ENCODE measurements at places on chromosomes 4 and X.

DNA sequence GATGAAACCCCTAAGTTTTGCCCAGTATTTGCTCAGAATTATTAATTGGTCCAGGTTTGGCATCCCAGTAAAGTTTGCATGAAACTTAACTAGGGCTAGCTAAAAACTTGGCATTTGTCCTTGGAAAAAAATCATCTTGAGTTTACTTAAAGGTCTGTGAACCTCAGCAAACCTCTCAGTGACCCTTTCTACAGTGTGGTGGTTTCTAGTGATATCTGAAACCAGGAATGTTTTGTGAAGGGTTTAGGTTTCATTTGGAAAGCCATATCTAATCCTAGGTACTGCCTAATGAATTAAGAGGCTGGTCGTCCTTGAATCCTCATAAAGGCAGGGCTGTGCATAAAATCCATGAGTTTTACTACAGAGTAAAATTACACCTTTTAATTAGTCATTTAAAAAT, 218.5 kb upstream of the ANKRD50 start:
- DNase-seq: no peak

DNA sequence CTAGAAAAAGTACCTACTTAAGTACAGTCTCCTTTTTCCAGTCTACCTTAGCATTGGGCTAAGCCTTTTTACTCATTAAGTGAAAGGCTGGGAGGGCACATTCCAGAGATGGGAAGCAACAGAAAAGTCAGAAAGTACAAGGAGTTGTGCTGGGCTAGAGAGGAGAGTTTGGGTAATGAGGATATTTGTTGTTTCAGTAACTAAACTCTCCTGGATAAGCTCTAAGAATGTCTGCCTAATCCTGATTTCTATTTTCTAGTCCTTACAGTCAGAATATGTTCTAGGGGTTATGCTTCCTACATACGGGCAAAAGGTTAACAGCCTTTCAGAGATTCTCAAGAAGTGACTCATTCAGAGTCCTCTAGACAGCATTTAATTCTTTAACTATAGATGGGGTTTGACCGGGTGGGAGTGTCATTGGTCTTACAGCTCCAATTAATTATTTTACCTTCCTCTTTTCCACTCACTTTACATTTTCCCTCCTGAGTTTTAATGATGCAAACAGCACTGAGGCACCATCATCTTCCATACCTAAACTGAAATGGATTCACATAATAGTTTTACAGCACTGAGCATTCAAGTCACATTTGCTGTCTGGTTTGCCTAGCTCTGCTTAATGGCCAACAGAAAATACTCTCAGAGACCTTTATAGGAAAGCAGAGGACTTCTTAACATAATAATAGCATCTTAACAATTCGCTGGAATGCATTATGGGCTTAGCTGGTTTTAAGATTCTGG, 42.9 kb downstream of the USP26 start:
- DNase-seq: no peak

- no peak for DNase-seq
These were observed 327.4 kb downstream of the PPP3CA start for GRCh38 chr4:101019941-101020401.

DNA sequence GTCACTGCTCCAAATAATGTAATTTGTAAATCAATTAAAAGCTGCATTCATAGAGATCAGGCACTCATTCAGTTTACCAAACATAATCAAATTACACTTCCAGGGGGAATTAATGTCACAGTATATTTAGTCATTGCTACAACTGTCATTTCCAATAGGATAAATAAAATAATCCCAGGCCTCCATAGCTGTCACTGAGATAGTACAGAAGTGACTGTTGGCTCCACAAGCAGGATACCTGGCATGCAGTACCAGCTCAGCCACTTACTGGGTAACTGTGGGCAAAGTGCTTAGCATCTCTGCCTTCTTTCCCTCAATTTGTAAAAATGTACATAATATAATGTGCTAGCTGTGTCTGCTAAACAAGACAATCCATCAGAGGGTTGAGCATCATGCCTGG, 128.1 kb downstream of the CAMK2D start:
- DNase-seq: no peak

GRCh38 chrX:138859421-138859820, 147.9 kb upstream of the FGF13 start:
- DNase-seq: no peak

DNA sequence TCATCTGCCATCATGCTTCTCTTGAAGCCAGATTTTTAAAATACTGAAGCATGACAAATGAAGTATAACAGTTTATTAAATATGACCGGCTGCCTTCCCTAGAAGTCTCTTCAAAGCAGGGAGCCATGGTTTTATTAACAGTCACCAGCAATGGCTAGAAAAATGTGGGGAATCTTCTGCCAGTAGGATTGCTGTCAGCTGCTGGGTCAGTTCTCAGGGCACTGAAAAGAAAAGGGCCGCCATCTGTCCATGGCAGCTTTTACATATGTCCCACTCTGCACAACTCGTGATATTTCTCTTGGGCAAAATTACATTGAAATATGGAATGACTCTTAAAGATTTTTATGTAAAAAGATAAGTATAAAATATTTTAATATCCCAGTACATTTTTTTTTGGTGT, 2.8 kb downstream of the CCNG2 start:
- DNase-seq: no peak

DNA sequence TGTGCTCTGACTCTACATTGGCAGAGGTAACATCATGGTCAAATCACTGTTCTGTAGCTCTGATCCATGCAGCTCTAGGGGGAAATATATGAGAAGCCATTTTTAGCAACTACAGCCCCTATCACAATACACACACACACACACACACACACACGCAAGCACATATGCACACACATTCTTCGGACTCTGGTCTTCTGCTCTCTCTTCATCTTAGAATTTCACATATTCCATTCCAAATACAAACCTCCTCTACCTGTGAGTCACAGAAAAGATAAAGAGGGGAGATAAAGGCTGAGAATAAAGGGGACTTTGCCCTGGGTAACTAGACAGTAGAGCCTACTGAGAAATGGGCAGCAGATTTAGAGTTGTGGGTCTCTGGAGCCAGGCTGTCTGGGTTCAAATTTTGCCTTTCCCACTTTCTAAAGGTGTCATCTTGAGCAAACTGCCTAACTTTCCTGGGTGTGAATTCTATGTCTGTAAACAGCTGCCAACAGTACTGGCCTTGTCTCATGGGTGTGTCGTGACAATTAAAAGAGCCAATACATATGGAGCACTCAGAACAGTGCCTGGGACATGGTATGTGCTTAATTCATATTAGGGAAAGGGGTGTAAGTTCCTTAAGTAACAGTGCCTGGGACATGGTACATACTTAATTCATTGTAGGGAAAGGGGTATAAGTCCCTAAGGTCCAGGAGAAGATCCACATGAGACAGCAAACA, 11.6 kb upstream of the RASL11B start:
- DNase-seq: no peak

GRCh38 chr4:166673911-166674310, 560.4 kb downstream of the SPOCK3 start:
- no peak for DNase-seq

DNA sequence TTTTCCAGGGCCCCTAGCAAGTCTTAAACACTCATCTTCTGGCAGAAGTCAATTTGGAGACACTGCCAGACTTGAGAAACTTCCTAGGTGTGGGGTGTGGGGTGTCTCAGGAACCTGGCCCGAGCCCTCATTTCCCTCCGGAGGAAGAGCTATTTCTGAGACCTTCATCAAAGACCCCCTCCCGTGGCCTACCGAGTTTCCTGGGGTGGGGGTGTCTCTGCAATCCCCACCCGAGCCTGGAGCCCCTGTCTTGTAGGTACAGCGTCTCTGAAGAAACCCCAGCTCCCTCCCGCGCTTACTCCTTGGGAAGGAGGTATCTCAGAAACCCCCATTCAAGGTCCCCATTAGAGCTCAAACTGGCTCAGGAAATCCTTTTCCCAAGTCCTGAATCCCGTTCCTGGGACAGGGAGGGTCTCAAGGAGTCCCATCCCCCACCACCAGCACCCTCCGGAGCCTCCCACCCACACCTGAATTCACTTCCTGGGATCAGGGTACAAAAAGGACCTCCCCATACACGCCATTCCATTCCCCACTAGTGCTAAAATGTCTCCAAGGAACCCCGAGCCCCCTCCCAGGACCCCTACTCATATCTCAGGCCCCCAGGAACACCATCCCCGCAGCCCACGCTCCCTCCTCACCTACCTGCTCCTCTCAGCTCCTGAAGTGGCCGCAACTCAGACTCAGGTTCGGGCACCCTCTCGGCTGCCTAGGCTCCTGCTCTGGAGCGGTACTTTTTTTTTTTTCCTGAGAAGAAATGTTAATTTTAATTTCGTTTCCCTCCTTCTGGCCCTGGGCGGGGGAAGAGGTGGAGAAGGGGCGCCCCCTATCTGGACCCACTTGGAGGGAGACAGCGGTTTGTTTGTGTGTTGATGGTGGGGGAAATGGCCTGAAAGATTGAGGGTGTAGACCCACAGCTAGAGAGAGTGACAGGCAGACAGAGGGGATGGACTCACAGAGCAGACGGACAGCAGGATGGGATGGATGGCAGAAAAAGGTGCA, 1.1 kb downstream of the SLC38A5 start:
- peak; percentile 59 for DNase-seq

GRCh38 chr4:26058537-26058936, 144.5 kb downstream of the SMIM20 start:
- DNase-seq: peak; percentile 61

GRCh38 chrX:7109049-7109531, 38.4 kb upstream of the STS start:
- no peak for DNase-seq

DNA sequence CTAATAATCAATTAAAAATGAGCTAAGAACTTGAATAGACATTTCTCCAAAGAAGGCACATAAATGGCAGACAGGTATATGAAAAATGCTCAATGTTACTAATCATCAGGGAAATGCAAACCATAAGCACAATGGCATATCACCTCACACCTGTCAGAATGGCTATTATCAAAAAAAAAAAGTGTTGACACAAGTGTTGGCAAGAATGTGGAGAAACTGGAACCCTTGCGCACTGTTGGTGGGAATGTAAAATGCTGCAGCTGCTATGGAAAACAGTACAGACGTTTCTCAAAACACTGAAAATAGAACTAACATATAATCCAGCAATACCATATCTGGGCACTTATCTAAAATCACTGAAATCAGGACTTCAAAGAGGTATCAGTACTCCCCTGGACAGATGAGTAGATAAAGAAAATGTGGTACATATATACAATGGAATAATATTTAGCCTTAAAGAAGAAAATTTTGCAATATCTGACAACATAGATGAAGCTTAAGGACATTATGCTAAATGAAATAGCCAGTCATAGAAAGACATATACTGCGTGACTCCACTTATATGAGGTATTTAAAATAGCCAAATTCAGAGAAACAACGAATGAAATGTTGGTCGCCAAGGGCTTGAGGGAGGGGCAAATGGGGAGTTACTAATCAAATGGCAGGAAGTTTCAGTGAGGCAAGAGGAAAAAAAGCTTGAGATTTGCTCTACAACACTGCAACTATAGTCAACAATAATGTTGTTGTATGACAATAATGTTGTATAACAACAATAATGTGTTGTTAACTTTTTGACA, 175.5 kb downstream of the WDFY3 start:
- no peak for DNase-seq

DNA sequence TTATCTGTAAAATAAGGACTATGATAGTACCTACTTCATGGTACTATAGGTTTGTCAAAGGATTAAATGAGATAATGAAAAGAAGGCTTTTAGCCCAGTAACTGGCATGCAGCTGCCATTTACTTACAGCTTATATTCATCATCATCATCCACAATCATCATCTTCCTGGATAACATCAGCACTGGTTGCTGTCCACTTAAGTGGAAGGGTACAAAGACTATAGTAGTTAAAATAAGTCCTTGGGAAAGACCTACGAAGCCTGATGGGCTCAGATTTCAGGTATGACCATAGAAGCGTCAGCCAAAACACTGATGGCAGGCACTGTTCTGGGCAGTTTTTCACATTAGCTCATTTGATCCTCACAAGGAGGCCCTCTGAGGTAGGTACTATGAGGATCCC, 20.6 kb downstream of the CCDC149 start:
- DNase-seq: no peak

DNA sequence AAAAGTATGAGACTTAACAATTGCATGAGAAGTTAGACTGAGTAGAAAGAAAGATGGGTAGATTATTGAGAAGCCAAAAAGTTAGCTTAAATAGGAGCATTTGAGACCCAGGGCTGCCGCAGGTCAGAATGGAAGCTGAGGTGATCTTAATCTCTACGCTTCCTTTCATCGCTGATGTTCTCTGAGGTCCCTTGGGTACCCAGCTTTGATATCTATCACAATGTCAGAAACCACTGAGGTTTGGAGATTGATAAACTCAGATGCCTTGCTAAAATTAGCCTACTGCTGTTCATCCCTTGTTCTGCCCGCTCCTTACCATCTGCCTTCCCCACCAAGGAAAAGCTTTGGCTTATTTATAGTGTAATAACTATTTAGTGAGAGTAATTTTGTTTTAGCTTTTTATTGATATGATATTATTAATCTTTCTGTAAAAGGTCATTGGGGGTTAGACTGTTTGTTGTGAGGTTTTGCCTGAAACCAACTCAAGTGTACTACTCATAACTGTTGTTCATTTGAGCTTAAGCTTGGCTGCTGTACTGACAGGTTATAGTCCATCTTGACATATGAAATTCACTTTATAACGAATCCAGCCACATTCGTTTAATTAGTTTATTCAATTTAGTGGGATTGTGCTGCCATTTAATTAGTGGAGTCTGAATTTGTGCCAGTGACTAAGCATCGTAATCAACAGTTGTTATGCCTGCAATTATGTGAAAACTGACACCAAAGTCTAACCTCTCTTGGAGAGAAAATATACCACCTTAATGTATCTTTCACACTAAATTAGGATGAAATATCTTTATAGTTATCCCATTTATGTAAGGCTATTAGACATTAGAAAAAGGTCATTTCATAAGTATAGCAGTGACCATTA, 15.1 kb downstream of the MCUB start:
- no peak for DNase-seq

DNA sequence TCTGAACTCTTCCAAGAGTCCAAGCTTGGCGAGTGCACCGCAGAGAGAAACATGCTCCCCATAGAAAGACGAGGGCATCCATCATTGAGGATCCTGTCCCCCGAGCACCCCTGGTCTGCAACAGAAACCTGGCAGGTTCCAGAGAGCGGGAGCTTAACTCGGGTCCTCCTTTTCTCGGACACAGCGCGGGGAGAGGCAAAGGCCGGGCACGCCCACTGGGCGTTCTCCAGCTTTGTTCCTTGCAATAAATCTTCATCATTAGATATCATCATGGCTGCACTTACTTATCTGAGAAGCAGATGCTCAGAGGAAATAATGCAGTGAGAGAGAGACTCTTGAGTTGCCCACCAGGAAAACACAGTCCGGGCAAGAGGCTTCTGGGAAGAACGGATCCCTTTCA, 90.1 kb upstream of the PSAPL1 start:
- no peak for DNase-seq

DNA sequence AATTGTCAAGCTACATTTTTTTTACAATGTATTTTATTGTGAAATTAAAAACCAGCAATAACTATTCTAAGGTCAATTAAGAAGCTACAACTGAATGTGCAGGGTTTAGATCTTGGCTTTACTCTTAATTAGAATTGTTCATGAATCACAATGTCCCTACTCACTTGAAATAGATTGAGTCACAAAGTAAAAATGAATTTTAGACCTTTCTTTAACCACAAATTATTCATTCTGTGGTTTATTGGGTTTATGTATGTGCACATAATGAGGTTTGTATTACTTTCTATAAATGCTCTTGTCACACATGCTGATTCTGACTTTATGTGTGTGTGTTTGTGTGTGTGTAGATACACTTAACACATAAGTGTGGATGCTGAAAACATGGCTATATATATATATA, 647.0 kb upstream of the AADAT start:
- DNase-seq: no peak

Measured in stimulated activated CD4-positive, alpha-beta T cell treated with anti-CD3 and anti-CD28 coated beads, Interleukin-2, amount 100 ng/mL, for 24 hours (primary cell).